NCI-H510A (cell line): ENCODE measurements at places on chromosomes 5 and 9.

DNA sequence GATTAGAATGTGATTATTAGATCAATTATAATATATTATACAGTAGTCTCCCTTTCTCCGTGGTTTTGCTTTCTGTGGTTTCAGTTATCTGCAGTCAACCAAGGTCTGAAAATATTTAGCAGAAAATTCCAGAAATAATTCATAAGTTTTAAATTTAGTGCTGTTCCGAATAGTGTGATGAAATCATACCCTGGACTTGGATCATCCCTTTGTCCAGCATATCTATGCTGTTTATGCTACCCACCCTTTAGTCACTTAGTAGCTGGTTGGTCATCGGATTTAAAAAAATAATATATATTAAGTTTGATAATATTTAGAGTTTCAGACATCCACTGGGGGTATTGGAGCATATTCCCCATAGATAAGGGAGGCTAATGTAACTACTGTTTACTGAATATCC is 19.6 kb downstream of the RMI1 start:
- DNase-seq = no peak

DNA sequence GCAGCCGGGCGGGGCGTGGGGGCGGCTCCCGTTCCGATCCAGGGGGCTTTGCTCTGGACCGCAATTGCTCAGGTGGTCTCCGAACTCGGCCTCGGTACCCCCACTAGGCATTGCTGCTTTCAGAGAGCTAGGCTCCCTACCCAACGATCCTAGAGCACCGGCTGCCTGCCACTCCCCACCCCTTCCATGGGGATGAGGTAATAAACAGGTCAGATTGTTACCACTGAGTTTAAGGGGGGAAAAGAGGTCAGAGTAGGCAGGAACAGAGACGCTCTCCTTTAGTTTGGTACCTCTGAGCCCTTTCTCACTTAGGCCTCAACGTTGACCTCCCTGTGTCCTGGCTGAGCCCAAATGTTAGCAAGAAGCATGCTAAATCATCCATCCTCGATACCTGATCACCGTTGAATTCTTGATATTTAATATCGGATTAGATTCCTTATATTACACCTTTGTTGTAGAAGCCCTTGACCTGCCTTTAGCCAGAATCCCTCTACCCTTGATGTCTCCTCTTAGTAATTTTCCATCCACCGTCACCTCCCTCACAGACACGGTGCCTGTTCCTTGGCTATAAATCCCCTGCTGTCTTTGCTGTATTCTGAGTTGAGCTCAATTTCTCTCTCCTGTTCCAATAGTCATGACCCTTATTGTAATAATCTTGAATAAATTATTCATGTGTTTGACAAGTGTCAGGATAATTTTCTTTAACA is 588 bp upstream of the PLPP1 start:
- no peak for DNase-seq

DNA sequence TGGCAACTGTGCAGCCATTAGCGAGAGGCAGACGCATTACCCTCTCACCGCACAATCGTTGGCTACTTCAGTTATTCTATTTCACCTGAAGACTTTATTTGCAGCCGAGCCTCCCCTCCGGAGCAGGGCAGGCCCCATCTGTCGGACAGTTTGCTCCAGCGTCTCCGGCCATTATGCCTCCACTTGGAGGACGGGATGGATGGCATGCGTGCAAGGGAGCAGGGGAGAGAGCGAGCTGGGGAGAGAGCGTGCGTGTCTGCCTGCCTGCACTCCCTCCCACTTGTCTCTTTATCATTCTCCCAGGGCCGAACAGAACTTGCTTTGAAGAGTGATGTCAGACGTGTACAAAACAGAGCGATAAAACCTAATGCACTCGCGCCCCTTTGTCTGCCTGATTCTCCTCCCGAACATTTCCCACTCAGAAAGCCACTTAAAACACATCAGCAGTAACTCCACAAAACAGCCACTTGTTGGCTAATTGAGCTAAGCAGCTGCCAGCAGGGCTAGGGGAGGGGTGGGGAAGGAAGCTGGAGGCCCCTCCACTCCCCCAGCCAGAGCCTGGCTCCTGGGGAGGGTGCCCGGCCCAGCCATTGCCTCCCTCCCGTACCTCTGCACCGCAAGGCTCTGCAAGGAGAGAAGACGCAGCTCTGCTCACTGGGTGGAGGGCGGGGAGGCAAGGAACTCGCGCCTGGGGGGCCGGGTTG is 43.4 kb upstream of the FUBP3 start:
- peak; percentile 79 for DNase-seq

DNA sequence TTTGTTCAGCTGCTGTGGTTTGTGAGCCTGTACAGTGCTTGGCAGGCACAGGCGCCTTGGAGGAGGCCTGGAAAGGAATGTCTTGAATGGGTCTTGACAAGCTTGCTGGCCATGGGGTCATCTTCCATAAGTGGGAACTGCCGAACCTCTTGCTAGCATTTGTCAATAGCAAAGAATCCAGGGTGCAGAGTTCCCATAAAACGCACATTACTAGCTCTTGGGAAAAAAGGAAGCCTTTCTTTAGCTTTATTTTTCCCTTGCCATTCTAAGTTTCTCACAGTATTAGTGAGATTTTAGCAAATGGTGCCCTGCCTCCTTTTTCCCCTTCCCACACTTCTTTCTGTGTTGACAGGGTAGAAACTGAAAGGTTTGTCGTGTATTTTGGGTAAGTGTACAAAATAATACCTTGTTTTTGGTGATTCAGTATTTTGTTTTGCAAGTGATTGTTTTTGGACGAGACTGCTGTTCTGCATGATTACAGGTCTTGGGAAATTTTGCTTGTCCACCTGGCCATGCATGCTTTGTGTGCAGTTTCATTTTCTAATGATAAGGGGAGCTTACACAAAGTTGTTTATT is 82.0 kb downstream of the ADGRV1 start:
- DNase-seq = no peak

- no peak for DNase-seq
These were observed 67.6 kb downstream of the FYB1 start for GRCh38 chr5:39151745-39152144.

- no peak for DNase-seq
These were observed 235.2 kb upstream of the ELL2 start for GRCh38 chr5:96196890-96197289.

DNA sequence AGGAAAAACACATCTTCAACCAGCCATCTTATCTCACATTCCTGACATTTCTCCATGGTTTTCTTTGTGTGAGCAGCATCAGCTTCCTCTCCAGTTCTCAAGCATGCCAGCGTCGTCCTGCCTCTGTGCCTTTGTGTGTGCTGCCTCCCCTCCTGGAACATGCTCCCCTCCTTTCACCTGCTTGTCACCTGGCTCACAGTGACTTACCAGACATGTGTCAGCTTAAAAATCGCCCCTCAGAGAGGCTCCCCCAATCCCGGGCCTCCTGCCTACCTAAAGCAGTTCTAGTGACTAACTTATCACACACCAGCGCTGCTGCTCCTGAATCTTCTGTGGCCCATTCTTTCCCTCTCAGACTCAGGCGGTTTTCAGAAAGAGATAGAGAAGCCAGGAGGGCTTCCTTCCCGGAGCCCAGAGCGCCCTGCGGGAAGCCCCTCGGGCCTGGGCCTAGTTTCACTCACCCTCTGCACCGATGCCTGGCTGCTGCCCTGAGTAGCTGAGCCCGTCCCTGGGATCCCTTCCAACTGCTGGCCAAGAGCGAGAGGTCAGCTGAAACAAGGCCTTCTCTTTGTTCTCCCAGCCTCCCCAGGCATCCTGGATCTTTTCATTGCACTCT is 51.1 kb upstream of the MVB12B start:
- DNase-seq = no peak

DNA sequence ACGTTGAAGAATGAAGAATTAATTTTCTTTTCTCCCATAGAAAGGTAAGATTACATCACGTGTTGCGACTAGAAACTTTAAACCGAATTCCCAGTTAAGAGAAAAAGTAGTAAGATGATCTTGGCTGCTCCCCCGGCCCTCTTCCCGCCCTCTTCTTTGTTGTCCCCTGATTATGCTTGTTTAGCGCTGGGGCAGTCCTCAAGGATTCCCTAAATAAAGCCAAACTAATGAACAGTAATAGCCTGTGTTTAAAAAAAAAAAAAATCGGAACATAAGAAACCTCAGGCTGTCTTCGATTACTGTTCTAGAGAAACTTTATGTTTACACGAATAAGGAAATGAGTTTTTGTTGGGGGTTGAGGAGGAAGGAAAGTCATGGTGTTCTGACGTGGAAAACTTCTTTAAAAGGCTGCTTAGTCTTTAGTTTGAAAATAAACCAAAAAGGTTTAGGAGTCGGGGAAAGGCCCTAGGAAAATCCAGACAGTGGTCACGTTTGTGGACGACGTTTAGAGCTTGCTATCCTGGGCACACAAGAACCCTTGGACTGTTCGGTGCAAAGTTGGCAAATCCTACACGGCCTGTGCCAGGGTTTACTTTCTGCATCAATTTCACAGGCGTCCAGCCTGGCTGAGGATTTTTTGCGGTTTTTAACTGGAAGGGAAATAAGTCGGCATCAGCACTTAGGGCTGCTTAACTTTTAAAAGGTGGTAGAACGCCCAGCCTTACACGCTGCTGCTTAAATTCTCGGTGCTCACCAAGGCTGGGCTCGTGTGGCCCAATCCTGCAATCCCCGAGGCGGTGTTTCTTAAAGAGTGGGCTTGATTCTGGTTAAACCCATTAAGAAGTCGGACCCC is 1.1 kb upstream of the MAT2B start:
- no peak for DNase-seq
